ENCODE measurements at places on chromosomes 7 and 10.

DNA sequence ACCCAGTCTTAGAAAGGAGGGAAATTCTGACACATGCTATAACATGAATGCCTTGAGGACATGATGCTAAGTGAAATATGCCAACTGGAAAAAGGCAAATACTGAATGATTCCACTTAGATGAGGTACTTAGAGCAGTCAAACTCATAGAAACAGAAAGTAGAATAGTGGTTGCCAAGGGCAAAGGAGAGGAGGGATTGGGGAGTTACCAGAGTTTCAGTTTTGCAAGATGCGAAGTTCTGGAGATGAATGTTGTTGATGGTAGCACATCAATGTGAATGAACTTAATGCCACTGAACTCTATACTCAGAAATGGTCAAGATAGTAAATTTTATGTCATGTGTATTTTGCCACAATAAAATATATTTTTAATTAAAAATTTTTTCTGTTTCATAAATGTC is 38.9 kb downstream of the DRGX start:
- no peak for DNase-seq

GRCh38 chr7:151719031-151719896 is 157.7 kb downstream of the PRKAG2 start:
- no peak for DNase-seq

- DNase-seq, result no peak
Observed at GRCh38 chr7:19728716-19729115, 19.9 kb upstream of the POLR1F start.

- DNase-seq, result no peak
Observed at GRCh38 chr10:78549140-78549935, 515.7 kb downstream of the RPS24 start.

DNA sequence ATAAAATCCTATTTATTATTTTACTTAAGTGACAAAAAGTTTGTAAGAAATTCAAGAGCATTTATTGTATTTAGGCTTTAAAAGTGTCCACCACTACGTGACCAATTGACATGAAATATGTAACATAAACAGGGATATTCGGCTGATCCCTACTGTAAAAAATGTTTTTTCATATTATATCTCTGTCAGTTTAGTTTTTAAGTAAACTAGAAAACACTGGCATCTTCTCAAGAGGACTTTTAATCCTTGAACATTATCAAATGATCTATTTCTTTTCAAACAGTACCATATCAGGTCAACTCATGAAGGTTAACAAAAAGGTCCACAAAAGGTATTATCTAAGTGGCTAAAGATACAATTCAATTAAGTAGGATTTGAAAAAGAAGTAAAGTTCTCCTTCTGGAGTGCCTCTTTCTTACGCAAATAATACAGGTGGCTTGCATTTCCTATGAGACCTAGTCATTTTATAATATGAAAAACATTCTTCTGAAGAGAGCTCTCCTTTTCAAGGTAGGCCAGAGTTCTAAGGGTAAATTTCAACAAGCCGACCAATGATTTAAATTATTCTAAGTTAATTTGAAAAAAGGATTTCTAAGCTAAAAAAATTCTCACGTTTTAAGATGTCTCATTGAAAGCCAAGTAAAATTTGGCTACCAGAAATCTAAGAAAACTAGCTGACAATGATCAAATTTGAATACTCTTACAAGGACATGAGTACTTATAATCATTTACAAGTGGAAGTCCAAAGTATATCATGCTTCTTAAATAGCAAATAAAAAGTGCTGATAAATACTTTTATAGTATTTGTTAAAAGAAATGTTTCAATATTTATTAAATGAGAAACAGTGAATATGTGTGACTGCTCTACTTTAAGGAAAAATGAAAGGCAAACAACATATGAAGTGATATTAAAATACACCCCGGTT is 133.5 kb downstream of the NRBF2 start:
- no peak for DNase-seq

- DNase-seq, result peak; percentile 35
Observed at GRCh38 chr10:46048152-46048551, 2.1 kb upstream of the MSMB start.

DNA sequence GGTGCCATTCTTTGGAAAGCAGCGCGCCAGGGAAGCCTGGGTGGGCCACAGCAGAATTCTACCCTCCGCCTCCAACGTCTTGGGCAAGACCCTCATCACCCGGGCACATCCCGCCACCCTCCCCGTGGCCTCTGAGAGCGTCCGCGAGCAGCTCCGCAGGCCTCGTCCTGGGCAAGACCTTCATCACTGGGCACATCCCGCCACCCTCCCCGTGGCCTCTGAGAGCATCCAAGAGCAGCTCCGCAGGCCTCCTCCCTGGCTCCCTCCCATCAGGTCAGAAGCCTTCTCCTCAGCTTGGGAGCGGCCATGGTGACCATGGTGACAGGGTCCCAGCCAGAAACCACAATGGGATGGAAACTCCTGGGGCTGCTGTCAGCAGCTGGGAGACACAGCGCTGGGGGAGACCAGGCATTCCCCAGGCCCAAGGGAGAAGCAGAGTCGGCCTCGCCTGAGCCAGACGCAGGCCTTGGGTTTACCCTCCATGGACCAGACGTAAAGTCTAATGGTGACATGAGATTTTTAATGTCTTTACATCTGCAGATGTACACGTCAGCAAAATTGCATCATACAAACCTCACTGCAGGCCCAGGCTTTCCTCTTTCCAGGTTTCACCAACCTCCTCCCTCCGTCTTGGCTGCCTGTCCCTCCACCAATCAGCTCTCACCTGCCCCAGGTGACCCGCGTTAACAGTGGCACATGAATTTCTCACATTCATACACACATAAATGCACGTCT is 55.1 kb upstream of the PPP2R2D start:
- no peak for DNase-seq

- DNase-seq, result peak; percentile 12
Observed at GRCh38 chr7:90180649-90181048, 26.4 kb downstream of the STEAP1 start.

DNA sequence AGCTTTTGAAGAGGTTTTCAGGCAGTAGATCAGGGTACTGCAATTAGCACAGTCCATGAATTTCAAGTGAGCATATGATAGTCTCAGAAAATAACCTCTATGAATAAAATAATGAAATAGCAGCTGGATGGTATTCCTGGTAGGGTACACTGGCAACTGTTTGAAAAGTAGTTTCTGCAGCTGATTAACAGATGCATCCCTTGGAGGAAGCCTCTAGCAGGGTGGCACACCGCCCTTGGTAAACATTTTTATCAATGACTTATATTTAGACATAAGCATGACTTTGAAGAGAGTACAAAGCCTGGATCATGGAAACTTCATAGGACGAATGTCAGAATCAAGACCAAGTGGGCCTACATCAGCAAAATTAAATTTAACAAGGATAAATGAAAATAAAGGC is 26.8 kb downstream of the WNT16 start:
- DNase-seq, result no peak
